ENCODE measurements at places on chromosomes 3 and 15.

GRCh38 chr3:7618606-7619005, 757.7 kb downstream of the GRM7 start:
- no peak for DNase-seq

DNA sequence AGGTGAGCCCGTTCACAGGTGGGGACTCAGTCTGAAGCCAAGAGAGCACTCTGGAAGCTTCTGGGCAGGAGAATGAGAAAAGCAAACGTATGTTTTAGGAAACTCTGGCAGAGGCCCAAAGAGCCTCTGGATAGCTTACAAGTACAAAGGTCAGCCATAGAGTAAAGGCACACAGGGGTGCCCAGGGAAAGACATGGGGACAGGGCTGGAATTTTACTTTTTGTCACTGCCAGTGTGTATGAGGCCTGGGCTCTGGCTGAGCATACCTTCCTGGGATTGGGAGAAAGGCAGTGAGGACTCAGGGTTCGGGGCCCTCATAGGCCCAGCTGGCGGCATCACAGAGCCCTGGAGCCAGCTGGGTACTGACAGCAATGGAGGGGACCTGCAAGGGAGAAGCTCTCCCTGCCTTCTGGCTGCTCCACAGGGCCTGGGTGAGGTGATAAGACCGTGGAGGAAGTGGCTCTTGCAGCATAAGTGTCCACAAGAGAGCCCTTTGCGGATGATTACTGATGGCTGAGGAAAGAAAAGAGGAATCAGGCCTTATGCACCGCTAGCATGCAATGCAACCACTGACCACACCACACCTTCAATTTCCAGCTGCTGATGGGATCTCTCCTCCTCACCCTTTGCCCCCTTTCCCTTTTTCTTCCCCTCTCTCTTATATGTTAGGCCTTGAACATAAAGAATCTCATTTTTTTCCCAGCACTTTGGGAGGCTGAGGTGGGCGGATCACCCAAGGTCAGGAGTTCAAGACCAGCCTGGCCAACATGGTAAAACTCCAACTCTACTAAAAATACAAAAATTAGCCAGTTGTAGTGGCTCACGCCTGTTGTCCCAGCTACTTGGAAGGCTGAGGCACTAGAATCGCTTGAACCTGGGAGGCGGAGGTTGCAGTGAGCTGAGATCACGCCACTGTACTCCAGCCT, 25.1 kb upstream of the BCL2L10 start:
- DNase-seq = no peak

GRCh38 chr3:27565201-27565852, 81.1 kb upstream of the SLC4A7 start:
- DNase-seq = no peak

DNA sequence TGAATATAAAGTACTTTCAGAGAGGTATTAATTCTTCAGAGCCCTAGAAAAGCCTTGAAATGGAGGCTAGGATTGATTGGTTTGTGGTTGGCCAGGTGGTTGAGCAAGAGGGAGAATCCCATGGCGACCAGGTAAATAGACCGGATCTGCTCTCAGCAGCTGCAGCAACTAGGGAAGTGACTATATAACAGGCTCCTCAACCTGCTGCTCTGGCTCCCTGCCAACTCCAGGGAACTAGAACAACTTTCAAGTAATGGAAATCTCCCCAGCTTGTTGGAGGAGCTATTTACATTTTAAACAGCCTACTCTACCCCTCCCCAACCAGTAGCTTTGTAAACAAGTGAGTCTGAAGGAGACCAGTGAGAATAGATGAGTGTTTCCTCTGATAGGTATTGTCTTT, 121.8 kb upstream of the CADM2 start:
- no peak for DNase-seq

GRCh38 chr3:25259871-25260270, 168.2 kb upstream of the RARB start:
- peak; percentile 9 for DNase-seq

DNA sequence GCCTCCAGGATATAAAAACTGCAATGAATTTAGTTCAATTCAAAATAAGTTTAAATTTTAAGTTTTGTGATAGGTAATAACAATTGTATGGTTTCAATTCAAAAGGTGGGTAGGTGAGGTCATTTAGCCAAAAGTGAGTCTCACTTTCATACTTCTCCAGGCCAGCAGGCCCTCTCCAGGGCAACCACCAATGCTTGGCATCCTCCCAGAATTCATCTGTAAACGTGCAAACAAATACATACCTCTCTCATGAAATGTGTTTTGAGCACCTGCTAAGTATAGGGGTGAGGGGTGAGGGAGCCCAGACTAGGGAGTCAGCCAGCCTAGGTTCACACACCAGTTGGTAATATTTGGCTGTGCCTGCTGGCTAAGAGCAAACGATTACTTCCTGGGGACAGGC, 22.0 kb upstream of the RBSN start:
- DNase-seq = no peak

- DNase-seq = no peak
Measured at GRCh38 chr3:105401691-105402149, 35.0 kb downstream of the ALCAM start.

- no peak for DNase-seq
Measured at GRCh38 chr3:21449738-21450137, 301.3 kb downstream of the ZNF385D start.

DNA sequence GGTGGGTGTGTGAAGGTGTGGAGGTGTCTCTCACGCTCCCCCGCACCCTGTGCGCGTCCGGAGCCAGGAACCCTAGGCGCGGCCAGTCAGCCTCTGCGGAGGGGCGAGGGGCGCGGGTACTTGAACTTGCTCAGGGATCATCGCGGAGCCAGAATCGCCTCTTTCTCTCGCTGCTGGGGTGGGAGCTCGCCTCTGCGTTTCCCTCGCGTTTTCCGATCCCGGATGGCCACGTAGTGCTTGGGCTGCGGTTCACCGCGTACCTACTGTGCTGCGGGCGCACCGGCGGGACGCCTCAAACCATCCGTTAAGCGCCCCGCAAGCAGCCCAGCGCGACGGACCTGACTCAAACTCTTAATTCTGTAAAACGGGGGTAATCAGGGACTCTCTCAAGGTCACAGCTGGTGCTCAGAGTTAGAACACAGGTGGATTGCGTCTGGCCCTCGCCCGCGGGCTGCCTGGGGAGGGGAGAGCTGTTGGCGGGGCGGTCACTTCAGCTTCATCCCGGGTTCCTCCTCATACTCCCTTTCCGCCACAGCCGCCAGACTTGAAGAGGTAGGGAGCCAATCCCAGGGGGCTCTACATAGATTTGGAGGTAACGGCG, 686 bp downstream of the MYRIP start:
- no peak for DNase-seq

DNA sequence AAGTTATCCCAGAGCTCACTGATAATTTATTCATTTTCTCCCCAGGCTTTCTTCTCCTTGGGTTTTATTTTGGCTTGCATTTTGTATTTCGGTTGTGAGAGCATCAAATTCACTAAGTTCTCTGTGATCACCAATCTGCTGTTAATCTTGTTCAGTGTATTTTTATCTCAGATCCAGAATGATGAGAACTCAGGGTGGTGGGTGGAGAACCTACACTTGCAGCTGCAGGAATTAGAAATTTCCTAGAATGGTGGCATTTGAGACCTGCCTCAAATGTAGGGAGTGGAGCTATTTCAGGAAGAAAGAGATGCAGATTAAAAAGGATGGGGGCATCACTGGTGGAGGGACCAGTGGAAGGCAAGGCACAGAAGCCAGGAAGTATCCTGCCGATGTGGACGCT, 129.6 kb downstream of the OPA1 start:
- DNase-seq = no peak

- DNase-seq = peak; percentile 5
Measured at GRCh38 chr15:75309711-75310110, 26.2 kb upstream of the COMMD4 start.

GRCh38 chr3:28280781-28281180, 39.4 kb downstream of the CMC1 start:
- no peak for DNase-seq

GRCh38 chr3:196700801-196701200, 11.2 kb downstream of the CEP19 start:
- no peak for DNase-seq

- no peak for DNase-seq
Measured at GRCh38 chr3:38306941-38307340, 24.8 kb downstream of the SLC22A14 start.

- DNase-seq = no peak
Measured at GRCh38 chr3:71247221-71247957, 336.1 kb downstream of the FOXP1 start.

DNA sequence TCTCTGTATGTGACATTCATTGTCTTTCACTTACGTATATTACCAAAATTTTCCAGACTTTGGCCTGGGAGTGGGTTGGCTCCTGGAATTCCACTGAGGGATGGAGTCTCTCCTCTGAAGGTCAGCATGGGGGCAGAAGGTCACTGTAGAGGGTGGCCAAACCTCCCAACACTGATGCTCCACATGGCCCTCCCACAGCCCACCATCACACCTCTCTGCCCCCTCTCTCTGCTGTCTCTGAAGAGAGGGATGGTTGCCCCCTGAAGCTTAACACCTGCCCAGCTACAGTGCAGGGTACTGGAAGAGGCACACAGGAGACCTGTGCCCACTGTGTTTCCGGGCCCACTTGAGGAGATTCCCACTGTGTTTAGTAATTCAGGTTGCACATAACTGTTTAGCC, 52.2 kb downstream of the CMTM6 start:
- DNase-seq = no peak

GRCh38 chr3:64627471-64628321, 60.1 kb downstream of the ADAMTS9 start:
- peak; percentile 59 for DNase-seq

- no peak for DNase-seq
Measured at GRCh38 chr3:131491775-131492174, 11.0 kb downstream of the MRPL3 start.

DNA sequence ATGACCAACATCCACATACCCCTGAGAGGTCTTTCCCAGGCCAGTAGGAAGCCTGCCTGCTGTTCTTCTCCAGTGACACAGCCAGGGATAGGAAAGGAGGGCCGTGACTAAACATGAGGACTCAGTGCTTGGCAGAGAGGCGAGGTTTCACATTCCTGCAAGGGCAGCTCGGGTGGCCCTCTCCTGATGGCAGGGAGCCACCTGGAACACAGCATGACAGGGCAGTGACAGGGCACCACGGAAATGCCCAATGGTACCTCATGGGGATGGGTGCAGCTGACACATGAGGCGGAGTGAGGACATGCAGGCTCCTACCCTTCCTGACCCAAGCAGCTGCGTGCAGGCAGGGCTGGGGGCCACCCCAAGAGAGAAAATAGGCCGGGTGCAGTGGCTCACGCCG, 7.4 kb upstream of the TGM5 start:
- no peak for DNase-seq

- no peak for DNase-seq
Measured at GRCh38 chr3:22361521-22361920, 610.5 kb upstream of the ZNF385D start.

- DNase-seq = no peak
Measured at GRCh38 chr3:31565288-31565687, 32.6 kb downstream of the STT3B start.

DNA sequence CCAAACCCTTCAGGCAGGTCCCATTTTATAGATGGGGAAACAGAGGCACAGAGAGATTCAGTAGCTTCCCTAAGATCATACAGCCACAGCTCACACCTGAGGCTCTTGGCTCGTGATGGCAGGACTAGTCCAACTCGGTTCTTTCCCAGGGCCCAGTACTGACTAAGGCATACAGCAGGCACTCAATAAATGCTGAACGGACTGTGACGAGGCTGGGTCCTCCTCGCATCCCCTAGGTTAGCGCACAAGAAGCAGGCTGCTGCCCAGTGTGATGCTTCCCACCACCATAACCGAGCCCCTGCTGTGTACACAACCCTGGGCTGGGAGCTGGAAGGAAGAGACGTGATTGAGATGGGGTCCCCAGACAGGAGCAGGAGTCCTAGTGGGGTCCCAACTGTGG, 24.9 kb downstream of the PLXND1 start:
- no peak for DNase-seq

DNA sequence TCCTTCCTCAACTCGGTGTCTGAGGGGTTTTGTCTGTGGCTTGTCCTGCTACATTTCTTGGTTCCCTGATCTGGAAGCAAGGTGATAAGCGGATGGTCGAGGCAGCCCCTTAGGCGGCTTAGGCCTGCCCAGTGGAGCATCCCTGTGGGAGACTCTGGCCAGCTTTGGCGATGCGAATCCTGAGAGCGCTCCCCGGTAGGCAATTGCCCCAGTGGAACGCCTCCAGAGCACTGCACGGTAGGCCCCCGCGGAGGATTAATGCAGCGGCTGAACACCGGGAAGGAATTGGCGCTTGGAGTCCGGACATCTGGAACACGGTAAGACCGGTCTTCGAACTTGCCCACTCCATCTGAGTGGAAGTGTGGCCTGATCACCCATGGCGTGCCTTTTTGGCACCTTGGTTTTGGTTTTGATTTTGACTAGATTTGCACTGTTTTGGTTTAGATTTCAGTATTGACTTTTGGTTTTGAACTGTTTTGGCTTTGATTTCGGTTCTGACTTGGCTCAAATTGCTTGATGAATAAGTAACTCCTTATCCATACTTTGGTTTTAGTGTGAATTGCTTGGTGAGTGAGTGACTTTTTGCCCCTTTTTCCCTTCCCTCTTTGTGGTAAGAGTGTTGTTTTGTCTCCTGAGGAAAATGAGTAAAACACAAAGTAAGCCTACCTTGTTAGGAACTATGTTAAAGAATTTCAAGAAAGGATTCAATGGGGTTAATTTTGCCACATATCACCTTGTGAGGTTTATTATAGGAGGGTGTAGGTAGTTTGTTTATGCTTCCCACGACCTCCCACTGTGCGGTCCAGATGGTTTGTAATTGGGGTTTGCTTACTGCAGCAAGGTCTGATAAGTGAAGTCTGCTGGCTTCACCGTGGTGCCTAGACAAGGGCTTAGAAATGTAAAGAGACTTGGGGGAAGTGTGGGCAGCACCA, 27.1 kb upstream of the GPR156 start:
- no peak for DNase-seq

DNA sequence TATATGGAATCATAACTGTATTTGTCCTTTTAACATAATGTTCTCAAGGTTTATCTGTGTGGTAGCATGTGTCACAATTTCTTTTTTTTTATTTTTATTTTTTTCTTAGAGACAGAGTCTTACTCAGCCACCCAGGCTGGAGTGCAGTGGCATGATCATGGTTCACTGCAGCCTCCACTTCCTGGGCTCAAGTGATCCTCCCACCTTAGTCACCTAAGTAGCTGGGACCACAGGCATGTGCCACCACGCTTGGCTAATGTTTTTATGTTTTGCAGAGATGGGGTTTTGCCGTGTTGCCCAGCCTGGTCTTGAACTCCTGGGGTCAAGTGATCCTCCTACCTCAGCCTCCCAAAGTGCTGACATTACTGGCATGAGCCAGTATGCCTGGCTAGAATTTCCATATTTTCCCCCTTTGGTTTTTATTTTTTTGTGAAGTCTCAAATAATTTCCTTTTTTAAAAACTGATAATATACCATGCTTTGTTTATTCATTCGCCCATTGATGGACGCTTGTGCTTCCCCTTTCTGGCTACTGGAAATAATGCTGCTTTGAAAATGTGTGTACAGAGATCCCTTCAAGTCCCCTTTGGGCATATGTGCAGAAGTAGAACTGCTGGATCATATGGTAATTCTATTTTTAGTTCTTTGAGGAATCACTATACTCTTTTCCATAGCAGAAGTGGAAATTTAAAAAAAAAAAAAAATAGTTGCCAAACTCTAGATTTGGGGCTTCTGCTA, 28.4 kb downstream of the TMEM40 start:
- DNase-seq = no peak

All from fibroblast of gingiva (primary cell).